Astrocyte (in vitro differentiated cells and primary cell): ENCODE measurements at places on chromosomes 11 and 22.

GRCh38 chr11:363948-364761 is 5.1 kb upstream of the B4GALNT4 start:
- no peak for DNase-seq

DNA sequence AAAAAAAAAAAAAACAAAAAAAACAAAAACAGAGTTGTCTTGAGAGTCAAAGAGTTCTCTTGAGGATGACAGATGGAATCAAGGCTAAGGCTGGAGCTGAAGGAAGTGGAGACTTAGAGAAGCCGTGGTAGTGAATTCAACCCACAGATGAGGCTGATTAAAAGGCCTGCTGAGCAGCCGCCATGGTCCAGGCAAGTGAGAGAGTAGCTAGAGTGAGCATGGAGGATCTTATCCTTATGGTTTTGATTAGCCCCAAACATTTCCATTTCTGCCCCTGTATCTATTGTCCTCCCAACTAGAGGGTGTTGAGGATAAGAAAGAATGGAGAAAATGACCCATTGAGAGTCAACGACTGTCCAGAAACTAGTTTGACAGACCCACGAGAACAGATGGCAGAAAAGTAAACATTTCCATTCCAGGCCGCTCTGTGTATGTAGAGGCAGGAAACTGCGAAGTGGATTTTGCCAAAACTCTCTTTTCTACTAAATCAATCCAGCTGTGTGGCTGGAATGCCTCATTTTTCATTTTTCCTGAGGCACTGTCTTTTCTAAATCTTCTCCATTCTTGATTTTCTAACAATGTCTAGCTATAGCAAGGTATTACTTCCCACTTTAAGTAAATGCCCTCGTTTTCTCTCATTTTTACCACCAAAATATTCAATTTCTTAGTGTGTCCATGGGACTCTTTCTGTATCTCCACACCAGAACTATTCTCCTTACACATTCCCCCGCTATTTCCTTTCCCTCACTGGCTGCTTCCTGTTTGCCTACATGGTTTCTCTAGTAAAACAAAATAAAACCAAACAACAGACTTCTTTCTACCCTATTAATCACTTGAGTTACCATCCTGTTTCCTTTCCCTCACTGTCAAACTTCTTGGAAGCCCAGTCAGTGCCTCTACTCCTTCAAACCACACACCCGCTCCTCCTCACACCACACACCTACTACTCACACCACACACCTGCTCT is 5.4 kb upstream of the MMP8 start:
- DNase-seq: peak; percentile 16

- DNase-seq: no peak
These were observed 160.6 kb downstream of the TMEM135 start for GRCh38 chr11:87198266-87198881.

DNA sequence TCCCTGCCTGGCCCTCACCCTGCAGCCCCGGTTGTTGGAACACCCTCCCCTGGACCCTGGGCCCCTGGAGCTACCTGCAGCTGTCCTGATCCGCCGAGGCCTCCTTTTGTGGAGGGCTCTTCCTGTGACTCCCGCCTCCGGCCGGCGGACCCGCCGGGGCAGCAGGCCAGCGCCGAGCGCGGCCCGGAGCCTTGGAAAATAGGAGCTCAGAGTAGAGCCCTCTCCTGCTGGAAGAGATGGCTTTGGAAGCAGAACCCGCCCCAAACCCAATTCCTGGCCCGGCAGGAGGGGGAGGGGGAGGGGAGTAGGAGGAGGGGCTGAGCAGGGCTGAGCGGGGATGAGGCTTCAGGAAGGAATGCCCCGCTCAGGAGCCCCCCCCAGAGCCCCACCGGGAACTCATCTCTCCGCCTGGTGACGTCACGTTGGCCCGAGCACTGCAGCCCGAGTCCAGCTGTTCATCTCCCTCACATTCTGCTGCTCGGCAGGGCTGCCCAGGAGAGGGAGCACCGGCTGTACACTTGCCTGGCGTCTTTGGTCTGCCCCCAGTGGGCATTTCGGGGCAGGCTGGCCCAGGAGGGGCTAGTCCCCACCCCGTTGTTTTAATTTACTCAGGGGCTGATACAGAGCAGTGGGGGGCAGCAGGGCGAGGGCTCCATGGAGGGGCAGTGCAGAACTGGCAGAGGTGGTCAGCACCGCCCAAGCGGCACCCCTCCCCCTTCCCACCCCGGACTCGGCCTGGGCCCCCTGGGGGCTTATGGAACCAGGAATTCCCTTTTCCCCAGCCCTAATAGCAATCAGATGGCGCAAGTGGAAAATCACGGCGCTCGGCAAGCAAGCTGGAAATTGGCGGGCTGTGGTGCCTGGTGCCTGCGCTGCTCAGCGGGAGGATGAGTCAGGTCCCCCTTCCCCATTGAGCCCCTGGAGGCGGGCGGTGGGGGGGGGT is at the start of gene MRGPRF:
TSS of gene MRGPRF (minus strand) at position 238 of the 943 bp plus-strand sequence. CDS start 3,345 bp downstream, outside the sequence.
- peak; percentile 67 for DNase-seq
